ENCODE measurements at places on chromosomes 4 and X. TPM values are rescaled to one million over a fixed set of nuclear protein-coding genes. Genes with fewer than 3 reads are reported as not detected.

The TIGD2 gene
- 2.0 TPM for total RNA-seq

GRCh38 chr4:102263024-102263787 lies 82.1 kb downstream of the SLC39A8 start:
- no peak overlapping the region for H3K27ac ChIP-seq
- no peak for DNase-seq
- no peaks in the 10 kb centered on the region for H3K36me3 ChIP-seq
- H3K4me1 ChIP-seq: no peaks in the 10 kb centered on the region
- H3K27me3 ChIP-seq: no peaks in the 10 kb centered on the region

DNA sequence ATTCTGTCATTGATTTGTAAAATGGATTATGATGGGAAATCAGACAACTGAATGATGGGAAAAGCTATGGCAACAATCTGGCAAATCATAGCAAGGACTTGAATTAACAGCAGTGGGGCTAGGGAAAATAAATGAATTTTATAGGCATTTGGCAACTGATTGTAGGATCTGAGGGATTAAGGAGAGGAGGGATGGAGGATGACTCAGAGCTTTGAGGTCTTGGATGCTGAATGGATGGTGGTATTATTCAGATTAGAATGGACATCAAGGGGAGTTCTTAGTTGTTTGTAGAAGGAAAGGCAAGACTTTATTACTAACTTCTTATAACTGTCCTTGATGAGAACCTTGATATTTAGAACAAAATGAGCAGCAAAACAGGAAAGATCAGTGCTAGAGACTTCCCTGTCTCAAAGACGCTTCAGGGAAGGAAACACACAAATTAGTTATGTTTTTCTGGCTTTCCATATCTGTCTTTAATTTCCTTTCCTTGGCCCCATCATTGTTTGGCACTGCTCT lies 51.4 kb upstream of the HHIP start:
- H3K27ac ChIP-seq: no peak overlapping the region
- no peaks in the 10 kb centered on the region for H3K27me3 ChIP-seq
- H3K4me3 ChIP-seq: no peak overlapping the region
- H3K4me1 ChIP-seq: no peaks in the 10 kb centered on the region
- H3K36me3 ChIP-seq: no peaks in the 10 kb centered on the region

The CLIC2 gene
- total RNA-seq: 11.7 TPM

DNA sequence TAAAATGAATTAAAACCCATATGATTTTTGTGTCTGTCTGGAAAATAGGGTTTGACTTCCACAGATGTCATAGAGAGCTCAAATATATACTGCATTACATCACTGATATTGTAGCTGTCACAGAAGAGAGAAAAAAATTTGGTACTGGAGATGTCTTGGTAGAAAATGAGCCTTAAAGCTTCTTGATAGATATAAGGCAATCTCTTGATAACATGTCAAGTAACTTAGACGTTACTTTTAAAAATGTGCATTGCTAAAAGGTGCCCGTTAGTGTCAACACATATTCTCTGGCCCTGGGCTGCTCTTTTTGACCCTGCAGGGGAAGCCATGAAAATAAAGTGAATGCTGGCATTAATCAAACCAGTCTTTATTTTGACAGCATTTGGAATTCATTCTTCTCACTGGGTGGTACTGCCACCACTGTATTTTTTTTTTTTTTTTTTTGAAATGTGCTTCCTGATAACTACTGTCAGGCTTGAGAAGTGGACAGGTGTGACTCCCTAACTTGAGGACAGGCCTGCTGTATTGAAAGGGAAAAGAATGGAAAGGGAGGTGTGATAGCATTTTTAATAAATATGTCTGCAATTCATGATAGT lies 53.0 kb upstream of the RAPGEF2 start:
- no peak overlapping the region for H3K27ac ChIP-seq
- H3K4me1 ChIP-seq: peaks cover 11% of the 10 kb centered on the region
- no peak overlapping the region for H3K4me3 ChIP-seq
- no peak for DNase-seq
- H3K27me3 ChIP-seq: no peaks in the 10 kb centered on the region
